ENCODE measurements at places on chromosomes 6 and 20.

- no peak for DNase-seq
These were observed 113.9 kb upstream of the ZNF217 start for GRCh38 chr20:53707371-53708055.

GRCh38 chr6:30263734-30264133 is 50.5 kb upstream of the TRIM26 start:
- no peak for DNase-seq

DNA sequence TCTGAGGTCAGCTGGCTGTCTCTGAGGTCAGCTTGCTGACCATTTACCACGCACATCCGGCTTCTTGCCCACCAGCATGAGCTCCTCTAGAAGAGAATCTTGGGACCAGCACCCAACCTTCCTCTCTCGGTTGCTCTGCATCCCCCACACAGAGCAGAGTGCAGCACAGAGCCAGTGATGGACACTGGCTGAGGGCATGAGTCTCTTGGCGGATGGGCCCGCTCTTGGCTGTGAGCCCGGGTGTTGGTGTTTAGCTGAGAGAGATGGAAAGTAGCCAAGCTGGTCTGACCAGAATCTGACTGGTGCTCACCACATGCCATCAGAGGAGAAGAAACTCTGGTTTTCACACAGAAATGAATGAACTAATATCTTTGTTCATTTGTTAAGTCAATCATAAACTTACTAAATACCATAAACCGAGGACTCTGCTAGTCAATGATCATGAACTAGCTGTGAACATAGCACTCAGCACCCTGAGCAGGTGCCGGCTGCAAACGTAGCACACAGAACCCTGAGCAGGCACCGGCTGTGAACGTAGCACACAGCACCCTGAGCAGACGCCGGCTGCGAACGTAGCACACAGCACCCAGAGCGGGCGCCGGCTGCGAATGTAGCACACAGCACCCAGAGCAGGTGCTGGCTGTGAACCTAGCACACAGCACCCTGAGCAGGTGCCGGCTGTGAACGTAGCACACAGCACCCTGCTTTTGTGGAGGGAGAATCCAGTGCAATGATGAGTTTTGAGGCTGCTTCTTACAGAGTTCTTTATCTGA is 10.4 kb upstream of the THBS2 start:
- no peak for DNase-seq

GRCh38 chr6:100518588-100518987 is 53.9 kb upstream of the SIM1 start:
- no peak for DNase-seq

DNA sequence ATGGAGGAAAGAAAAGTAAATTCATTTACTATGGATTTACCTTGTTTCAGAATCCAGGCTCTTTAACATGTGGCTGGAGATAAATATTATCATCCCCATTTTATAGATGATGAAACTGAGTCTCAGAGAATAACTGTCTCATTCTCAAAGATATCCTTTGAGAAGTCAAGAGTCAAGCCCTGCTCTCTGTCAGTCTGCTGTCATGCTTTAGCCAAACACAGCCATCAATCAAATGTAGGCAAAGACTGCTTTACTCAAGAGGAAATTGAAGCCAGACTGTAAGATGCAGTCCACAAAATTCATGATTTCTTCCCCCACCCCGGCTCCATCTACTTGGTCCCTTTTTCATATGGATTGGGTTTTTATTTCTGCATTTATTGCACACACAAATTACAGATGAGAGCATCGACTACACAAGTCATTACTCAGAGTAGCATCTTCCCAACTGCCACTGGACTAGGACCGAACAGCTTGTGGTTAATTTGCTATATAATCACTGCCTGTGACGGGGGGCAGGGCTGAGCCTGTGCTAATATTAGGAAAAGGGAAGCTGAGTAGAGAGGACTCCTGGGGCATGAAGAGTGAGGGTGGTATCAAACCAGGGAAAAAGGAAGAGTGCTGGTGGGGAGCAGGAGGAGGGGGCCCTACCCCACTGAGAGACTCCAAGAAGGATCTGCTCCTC is 102.7 kb upstream of the TOP1 start:
- no peak for DNase-seq

DNA sequence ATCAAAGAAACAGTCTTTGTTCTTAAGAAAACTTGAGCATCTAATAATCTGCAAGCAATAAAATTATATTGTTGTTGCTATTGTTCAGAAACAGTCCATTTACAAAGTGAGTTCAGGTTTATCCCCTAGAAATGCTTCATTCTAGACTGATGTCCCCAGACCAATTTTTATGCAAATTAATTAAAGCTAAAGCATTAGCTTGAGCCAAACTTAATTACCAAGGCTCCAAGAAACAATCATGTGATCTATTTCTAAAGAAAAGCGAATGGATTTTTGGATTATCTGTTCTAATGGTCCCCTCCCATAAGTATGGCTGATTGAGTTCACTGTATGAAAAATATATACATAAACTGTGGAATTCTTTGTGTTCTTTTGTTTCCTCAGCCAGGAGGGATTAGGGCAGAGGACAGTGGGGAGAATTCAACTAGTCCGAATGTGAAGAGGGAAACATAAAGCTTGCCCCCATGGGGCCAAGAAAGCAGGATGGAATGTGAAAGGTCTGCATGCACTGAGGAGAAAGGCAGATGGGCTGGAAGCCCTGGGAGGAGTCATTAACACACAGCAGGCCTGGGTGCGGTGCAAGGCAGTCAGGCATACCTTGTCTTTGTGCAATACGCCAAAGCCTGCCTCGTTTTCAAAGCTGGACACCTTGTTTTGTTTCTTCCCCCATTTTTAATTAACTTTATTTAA is 597.1 kb downstream of the KIF16B start:
- no peak for DNase-seq

GRCh38 chr6:82908661-82909060 is 157.0 kb downstream of the UBE3D start:
- no peak for DNase-seq

DNA sequence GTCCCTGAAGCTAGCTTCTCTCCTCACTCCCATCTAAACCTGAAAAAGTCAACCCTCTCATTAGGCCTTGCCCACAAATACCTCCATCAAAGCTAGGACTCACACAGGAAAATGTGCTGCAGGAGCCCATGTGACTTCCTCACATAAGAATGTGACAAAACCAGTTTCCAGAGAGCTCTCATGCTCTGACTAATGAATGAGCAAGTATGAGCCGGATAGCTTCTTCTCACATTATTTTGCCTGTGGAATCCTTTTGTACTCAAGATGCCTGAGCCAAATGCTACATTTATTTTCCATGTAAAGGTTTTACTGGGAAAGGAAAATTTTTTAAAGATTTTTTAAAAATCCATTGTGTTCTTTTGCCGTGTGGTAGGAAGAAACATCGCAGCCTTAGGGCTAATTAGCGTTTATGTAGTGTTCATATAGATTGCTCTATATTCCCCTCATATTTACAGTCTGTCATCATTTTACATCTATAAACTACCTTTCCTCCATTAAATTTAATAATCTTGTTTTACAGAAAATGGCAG is 68.6 kb upstream of the CCN6 start:
- no peak for DNase-seq

GRCh38 chr6:11700118-11700718 is 78.4 kb downstream of the ADTRP start:
- DNase-seq = no peak

DNA sequence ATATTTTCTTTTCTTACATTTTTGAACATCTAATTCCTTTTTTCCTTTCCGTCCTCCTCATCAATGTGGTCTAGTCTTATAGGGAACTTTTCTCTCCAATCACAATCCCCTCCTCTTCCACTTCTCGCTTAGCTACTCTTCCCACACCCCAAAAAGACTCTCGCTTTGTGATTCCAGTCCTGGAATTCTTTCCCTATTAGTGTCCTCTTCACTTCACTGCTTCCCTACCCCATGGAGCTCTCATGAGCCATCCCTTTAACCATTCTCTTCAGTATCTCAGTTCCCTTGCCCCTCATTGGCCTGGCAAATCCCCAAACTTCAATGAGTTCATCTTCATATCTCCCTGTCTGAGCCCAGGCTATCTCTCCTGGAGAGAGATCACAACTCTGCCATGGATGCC is 55.3 kb upstream of the CEP85L start:
- no peak for DNase-seq

DNA sequence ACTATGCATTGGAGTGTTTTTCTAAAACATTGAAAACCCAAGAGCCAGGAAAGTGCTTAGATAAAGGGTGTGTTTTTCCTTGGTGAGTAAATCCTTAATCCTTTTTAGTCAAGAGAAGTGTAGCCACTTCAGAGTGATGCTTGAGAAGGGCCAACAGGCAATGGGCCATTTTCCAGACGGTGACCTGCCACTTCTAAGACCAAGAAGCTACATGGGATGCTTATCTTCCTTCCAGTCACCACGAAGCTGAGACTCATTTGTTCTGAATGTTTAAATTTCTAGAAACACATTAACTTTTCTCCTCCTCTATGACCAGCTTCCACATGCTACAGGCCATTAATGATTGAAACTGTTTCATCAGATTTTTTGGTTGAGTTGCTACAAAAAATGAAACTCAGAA is 34.4 kb upstream of the NHSL1 start:
- DNase-seq = no peak

- no peak for DNase-seq
These were observed 36.2 kb upstream of the RGS17 start for GRCh38 chr6:153167061-153167891.

DNA sequence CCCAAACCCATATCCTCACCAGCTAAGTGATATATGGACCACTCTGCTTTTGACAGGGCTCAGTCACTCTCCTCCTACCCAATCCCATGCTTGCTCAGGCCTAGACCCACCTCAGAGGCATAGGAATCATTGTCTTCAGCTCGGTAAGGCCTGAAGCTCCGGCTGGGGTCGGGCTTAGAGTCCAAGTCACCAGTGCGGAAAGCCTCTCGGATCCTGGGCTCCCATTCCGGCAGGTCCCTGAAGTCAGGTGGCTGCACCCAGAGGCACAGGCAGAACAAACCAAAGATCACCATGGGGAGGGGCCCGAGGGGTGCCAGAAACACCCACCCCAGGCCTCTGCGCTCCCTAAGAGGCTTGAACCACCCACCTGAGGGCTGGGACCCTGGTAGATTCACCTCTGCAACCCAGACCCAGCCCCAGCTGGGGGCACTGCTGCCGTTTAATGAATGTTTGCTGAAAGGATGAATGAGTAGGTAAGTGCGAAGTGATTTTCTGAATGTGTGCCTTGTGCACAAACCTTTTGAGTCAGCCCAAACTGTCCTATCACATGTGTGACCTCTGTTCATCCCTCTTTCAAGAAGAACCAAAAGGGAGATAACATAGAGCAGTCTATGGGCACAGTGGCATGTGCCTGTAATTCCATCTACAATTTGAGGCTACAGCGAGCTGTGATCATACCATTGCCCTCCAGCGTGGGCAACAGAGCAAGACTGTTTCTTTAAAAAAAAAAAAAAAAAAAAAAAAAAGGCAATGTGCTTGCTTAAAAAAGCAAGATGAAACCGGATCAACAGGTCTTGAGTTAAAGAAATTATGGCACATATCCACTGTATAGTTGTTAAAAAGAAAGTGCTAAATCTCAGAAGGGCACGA is 39.3 kb upstream of the DSN1 start:
- no peak for DNase-seq

- DNase-seq = no peak
These were observed 468.0 kb downstream of the EPM2A start for GRCh38 chr6:145267076-145267867.

- no peak for DNase-seq
These were observed 17.3 kb downstream of the PLN start for GRCh38 chr6:118565311-118565960.

DNA sequence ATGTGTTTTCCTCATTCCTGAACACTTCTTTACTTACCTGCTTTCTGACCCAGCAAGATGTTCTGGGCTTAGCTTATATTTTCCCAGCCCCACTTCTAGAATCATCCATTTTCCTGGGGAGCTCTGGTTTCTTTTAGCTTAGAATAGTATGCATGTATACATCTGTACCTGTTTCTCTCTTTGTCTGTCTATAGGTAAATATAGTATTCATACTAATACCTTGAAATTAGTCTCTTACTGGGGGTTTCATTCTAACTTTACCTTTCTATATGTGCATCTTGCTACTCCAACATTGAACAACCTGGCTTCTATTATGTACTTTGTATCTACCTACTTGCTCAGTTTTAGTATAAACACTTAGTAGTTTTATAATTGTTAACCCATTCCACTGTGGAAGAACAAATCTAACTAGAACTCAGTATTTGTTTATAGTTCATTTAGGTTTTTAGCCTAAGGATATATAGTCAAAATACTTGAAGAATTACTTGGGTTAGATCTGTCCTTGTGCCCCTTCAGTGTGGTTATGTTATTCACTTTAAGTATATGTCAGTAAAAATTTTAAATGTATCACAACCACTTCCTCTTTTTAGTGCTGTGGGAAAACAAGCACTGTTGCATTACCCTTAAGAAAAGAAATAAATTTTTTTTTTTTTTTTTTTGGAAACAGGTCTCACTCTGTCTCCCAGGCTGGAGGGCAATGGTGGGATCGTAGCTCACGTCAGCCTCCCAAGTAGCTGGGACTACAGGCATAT is 54.0 kb downstream of the ASXL1 start:
- DNase-seq = no peak

GRCh38 chr20:37866051-37866450 is 36.9 kb upstream of the VSTM2L start:
- no peak for DNase-seq

DNA sequence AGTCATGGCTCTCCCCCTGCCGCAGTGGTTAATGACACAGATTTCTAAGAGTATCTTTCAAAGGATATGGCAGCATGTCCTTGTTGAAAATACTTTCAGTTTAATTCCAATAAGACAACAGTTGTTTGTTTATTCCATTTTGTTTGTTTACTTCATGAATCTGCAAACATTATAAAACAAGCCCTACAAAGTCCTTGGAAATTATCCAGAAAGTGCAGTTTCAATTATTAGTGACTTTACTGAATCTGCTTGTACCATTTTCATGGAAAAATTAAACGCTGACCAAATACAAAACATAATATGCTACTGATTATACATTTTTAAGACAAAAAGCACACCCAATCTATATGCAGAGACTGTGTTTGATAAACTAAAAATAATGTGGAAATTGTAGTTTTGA is 3.3 kb downstream of the HEY2 start:
- DNase-seq = no peak

- no peak for DNase-seq
These were observed 979.8 kb upstream of the MANEA start for GRCh38 chr6:94597487-94597886.

DNA sequence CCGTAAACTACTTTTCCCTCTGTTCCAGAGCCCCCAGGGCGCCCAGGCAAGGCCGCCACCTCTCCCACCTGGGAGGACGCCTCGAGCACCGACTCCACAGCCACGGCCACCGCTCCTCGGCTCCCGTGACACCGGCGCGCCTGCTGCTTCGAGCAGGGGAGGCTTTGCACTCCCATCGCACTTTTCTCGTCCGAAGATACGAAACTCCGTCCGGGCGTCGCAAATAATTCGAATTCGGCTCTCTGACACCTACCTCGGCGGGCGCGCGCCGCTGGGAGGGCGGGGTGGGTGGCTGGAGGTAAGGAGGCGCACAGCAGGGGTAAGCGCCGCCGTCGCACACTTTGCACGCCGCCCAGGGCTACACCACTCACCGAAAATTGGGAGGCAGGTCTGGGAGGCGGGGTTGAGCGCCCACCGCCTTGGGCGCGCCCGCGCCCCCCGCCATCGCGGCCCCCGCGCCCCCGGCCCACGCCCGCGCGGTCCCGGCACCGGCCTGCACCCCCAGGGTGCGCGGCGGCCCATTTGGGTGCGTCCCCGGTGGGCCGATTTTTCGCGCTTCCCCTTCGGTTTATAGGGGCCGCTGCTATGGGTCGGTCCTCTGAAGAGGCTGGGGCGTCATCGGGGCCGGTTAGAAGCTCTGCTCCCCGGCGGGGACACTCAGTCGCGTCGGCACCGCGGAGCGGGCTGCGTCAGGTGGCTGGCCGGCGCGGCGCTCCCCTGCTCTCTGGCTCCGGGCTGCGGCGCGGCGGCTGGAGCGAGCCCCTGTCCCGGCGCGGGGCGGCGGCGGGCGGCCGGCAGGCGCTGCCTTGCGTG is 36.2 kb downstream of the GNAS start:
- peak; percentile 72 for DNase-seq

Data from T-helper 22 cell (primary cell).